ENCODE measurements at places on chromosomes 7 and 10.

DNA sequence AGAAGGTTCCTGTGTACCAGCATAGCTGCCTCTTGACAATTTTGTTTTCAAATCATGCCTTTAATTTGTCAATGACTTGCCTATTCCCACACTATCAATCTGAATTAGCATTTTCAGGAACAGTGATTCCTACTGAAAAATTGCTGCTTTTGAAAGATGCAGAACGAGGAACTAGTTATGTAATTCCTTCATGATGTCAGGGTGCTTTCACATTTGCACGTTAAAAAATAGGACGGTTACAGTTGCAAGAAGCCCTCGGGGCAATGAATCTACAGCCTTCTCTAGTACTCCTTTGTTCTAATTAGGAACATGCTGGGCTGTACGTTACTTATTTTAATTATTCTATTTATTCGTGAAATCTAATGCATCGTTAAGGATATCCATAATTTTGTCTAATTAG lies 253.9 kb downstream of the OTUD1 start:
- DNase-seq = no peak

DNA sequence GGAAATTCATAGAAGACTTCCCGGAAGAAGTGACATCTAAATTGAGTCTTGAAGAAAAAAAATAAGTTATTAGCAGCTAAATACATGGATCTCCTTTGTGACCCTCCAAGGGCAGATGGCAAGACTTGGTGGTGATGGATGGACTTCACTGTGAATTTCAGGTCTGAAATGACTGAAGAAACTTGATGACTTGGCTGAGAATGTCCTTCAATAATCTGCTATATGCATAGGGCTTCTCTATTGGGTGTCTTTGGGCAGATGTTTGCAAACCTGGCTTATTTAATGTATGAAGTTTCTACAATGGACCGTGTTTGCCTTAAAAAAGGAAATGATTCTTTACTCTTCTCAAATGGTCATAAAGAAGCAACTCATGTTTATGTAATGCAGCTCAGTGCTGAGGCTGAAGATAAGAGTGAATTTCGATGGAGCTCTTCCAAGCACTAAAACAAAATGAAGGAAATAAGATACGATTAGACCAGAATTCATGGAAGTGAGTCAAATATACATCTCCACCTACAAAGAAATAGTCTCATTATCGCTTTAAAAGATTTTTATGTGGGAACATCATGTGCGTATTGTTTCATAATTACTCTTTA lies 116.6 kb upstream of the WDR11 start:
- no peak for DNase-seq

- no peak for DNase-seq
Measured at GRCh38 chr10:14353291-14353913, 22.7 kb upstream of the FRMD4A start.

GRCh38 chr10:113222207-113222606 lies 272.2 kb downstream of the TCF7L2 start:
- DNase-seq = no peak

DNA sequence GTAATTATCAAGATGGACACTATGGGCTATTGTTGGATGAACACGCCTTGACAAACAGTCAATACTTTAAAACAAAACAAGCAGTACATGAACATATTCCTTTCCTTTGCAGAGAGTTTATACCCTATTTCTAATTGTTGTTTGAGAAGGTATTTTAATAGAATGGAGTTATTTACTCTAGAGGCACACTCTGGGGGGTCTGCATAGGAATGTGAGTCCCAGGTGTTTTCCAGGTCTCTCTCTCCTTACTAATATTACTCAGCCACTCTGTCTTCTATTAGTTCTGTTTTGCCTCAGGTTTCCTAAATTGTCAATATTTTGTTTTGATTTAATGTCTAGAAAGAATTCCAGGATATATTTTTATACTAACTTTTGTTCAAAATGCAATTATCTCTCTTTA lies 1091.4 kb downstream of the CNTNAP2 start:
- no peak for DNase-seq

- DNase-seq = no peak
Measured at GRCh38 chr7:116686812-116687419, 14.9 kb downstream of the MET start.

GRCh38 chr10:28201410-28202400 lies 101.2 kb downstream of the MPP7 start:
- no peak for DNase-seq

- DNase-seq = no peak
Measured at GRCh38 chr10:110163192-110163773, 44.1 kb upstream of the MXI1 start.

DNA sequence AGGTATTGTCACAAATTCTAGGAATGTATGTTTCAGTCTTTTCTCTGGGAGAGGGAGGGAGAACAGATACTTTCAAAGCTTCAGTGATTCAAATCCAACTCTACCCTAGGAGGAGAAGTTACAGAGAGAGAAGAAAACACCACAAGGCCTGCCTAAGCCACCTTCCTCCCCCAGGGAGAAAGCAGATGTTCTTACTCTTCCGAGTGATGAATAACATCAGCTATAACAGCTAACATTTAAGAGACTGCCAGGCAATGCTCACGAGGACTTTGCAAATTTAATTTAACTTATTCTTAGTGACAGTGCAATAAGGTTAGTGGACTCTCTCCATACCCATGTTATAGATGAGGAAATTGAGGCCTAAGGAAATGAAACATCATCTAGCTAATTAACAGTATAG lies 36.8 kb downstream of the TAS2R41 start:
- no peak for DNase-seq

DNA sequence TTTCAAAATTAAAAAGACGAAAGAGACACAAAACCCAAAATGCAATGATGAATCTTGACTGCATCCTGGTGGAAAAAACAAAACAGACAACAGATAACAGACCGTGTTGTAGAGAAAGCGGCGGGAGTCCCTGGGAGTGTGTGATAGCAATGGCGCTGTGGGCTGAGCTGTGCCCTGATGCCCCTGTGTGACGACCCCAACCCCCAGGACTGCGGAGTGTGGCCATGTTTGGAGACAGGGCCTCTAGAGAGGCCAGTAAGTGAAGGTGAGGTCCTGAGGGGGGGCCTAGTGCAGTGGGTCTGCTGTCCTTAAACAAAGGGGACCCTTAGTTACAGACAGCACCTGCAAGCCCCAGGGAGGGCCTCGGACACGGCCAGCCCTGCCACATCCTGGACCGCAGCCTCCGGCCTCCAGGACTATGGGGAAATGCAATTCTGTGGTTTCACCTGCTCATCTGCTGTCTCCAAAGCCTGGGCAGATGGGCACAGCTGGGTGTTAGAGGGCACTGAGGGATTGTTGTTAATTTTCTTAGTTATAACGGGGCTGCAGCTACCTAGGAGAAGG lies 277.7 kb downstream of the DNAJB6 start:
- DNase-seq = no peak

DNA sequence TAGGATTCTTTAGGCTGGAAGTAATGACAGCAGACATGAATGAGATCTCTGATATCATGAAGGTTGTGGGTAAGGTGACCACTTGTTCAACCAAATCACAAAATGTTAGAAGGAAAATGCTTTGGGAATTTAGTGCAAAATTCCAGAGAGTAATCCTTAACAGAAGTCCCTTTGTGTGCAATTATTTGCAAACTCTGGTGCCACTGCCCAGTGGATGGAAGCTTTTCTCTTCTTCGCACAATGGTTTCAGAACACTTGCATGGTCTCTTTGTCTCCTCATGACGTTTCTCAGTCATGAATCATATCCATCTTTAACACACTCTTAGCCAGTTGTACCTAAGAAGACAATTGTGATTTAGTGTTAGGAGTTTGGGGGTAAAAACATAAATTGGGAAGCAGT lies 570.4 kb upstream of the ANKRD30A start:
- DNase-seq = no peak

DNA sequence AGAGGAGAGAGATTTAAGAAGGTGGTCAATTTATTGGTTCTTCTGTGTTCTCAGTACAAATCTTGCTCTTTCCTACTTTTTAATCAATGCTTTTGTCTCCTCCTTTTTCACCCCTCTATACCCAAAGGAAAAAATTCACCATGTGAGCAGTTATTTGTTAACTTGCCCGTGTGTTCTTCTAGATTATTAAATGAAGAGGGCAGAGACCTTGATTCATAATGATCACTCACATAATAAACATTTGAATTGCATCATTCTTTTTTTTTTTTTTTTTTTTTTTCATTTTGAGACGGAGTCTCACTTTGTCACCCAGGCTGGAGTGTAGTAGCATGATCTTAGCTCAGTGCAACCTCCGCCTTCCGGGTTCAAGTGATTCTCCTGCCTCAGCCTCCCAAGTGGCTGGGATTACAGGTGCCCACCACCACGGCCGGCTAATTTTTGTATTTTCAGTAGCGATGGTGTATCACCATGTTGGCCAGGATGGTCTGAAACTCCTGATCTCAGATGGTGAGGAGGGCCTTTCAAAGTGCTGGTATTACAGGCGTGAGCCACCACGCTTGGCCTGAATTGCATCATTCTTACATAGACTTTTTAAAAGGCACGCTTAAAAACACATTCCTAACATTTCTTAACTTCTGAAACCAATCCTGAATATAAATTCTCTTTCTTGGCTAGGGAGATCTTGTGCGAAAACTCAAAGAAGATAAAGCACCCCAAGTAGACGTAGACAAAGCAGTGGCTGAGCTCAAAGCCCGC lies 3.6 kb downstream of the GARS1 start:
- no peak for DNase-seq

DNA sequence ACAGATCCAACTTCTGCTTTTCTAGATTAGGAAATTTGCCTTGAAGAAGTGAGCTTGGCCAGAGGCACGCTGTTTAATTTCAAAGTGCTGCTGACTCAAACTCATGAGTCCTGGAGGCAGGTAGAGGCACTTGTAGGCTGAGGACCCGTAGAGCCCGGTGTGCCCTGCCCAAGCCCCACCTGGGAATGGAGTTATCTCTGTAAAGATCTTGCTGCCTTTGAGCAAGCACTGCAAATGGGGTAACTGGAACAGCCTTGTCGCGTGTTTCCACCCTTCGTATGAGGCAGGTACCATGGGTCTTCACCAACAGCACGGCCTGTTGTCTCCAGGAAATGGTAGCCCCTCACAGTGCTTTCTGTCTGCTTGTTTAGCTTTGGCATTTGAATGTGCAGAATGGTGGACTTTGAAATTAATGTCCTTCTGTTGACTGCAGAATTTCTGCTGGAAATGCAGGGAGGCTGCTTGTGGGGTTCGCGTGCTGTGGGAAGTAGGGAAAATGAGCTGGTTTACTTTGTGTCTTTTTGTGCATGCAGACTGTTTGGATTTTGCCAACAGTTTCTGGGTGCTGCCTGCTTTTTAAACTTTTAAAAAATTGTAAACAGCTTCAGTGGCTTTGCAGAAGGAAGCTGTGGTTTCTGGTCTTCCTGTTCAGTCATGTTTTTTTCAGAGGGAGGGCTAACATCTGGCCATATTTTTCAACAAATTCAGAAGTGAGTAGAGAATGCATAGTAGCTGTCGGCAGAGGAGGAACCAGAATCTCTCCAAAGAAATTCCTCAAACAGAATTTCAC lies 27.2 kb downstream of the CCM2 start:
- peak; percentile 81 for DNase-seq

- DNase-seq = no peak
Measured at GRCh38 chr10:14873090-14873760, 5.4 kb upstream of the SUV39H2 start.

DNA sequence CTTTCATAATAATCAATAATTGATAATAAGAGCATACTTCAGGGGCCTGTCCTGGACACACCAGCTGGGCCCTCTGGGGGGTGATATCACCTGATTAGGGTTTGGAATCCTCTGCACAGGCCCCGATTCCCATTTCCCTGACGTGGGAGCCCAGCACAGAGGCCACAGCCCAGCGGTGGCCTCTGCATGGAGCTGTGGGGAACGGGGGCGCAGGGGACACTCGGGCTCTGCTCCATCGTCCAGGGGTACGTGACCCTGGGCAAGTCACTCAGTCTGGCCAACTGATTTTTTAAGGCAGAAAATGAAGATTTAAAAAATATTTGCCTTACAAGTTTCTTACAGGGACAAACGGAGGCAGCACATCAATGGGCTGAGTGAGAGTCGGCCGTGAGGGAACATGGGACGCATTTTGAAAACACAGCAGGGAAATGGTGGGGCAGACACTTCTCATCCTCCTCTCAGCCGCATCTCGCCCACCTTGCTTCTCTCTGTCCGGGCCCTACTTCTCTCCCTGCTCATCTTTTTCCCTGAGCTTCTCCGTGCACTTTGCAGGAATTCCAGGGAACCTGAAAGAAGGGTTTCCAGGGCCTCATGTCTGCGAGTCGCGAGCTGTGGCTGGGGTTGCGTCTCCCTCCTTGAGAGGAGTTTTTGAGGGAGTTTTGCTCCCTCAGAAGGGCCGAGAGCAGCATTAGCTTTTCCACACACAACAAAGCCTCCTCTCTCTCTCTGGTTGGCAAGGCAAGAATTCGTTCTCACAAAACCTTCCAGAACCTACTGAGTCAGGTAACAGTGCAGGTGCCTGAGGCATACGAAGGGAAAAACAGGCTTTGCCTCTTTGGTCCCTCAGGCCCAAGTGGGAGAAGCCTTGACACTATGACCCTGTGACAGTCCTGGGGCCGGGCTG lies 312.0 kb downstream of the WDR37 start:
- DNase-seq = no peak

Measured in HL-60 (cell line).